KG1 (cell line): ENCODE measurements at places on chromosomes 2 and 18.

DNA sequence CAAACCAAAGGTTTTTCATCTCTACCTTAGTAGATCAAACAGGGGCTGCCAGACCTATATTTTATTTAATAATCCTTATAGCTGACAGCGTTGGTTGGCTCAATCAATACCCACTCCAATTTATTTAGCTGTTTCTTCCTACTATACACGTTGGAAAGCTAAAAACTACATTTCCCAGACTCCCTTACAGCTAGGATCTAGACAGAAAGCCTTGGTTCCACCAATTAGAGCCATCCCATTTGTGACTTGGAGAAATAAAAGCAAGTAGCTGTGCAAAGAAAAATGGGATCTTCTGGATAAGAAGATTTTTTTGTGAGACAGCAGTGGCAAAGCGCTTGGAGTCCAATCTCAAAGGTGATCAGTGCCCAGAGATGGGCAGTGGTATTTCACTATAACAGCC, 331.3 kb upstream of the MEIS1 start:
- no peak for DNase-seq

- DNase-seq: no peak
Observed at GRCh38 chr2:45813003-45813941, 161.8 kb downstream of the PRKCE start.

DNA sequence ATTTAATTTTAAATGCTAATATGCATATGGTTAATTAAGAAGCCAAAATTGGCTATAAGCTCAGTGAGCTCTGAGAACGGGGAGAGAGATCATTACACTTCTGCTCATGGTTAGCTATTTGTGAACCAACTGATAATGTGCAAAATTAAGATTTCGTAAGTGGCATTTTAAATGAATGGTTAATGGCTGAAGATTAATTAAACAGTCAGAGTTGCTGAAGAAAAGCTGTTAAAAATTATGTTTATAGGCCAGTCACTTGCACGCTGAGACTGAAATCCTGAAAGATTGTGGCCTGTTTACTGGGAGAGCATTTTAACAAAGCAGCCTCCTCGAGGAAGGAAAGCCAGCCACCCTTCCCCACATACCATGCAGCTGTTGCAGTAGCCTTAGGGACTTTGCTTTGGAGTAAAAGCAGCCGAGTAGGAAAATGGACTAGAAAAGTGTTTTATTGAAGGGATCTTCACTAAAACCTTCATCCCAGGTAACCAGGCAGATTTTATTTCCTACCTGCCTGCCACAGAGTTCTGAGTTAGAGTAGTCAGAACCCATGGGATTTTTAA, 218.8 kb upstream of the NRP2 start:
- no peak for DNase-seq

DNA sequence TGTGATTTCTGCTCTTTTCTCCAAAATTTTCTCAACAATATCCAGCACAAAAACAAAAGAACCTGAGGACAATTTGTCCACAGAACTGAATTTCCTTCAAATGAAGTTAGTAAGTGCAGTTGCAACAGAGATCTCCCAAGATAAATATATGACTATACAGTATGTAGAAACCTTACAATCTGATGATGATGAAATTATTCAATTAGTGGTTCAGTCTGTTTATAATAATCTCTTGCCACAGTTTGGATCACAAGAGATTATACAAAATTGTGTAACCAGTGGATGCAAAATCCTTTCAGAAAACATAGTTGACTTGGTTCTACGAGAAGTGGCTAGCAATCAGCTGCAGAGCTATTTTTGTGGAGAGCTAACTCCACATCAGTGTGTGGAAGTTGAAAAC, 68.7 kb downstream of the FSIP2 start:
- no peak for DNase-seq

- DNase-seq: no peak
Observed at GRCh38 chr2:38829971-38830370, 45.8 kb downstream of the DHX57 start.

DNA sequence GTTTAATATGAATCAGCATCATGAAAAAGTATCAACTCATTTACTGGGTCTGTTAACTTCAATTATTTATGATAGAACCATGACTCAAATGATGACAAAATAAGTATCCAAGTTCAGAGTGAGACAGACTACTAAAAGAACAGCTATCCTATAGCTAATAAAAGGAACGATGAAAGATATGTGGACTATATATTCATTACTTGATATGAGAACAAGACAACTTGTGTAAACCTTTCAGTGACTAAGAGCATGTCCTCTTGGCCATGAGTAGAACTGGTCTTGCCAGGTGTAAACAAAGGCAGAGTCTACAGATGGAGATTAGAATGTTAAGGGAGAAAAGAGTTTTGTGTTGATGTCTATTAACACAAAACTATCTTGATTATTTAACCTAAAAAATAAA, 360.4 kb upstream of the ZC3H15 start:
- no peak for DNase-seq

DNA sequence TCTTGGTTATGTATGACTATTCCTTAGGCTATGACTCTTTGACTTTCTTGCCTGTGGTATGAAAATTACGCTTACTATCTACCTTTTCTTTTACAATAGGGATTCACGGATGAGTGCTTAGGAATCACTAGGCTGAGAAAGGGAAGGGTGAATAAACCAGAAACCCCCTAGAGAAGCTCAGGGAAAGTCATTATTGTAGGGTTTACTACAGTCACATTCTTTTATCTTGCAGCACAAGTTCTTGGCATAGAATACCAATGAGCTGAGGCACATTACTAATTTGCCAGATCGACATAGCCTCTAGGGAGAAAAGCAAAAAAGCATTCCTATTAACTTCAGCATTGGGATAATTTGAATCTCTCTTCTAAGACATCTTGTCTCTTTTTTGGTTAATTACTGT, 103.3 kb downstream of the ST6GAL2 start:
- DNase-seq: no peak

- no peak for DNase-seq
Observed at GRCh38 chr2:29010946-29011345, 29.8 kb downstream of the TOGARAM2 start.

- no peak for DNase-seq
Observed at GRCh38 chr2:189602233-189602632, 21.6 kb upstream of the SLC40A1 start.

DNA sequence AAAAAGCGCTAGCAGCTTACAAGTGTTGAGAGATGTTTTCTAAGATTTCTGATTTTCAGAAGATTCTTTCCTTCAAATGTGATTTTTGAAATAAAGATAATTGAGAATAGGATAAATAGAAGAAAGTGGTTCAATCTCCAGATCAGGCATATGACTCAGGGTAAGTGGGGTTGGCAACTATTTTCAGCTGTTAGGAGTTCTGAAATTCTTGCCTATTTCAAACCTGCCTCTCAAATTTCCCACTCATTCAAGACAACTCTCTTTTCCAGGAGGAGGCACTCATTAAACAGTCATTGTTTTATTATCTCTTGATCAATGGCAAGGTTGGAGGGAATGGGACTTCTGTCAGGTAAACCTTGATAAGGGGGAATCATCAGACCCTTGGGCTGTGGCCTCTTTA, 138.9 kb downstream of the HNMT start:
- no peak for DNase-seq

- no peak for DNase-seq
Observed at GRCh38 chr2:4914551-4914950, 777.6 kb upstream of the SOX11 start.

GRCh38 chr2:106057206-106057605, 136.9 kb downstream of the UXS1 start:
- no peak for DNase-seq

DNA sequence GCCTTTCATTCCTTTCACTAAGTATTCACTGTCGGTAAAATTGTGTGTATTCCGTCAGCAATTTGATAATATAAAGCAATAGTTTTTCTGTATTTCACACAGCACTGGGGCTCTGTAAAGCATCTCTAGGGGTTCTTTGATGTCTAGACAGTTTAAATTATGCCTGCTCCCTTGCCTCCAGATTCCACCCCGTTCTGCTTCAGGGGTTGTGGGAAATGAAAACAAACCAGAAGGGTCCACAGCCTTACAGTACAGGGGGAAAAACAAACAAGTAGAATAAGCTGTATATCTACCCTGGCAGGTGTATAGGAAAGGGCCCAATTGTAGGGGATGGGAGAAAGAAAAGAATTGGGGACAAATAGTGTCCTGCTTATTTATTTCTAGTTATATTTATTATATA, 63.1 kb downstream of the ASXL3 start:
- no peak for DNase-seq

GRCh38 chr18:48540251-48541025, 1.6 kb downstream of the CTIF start:
- DNase-seq: no peak

DNA sequence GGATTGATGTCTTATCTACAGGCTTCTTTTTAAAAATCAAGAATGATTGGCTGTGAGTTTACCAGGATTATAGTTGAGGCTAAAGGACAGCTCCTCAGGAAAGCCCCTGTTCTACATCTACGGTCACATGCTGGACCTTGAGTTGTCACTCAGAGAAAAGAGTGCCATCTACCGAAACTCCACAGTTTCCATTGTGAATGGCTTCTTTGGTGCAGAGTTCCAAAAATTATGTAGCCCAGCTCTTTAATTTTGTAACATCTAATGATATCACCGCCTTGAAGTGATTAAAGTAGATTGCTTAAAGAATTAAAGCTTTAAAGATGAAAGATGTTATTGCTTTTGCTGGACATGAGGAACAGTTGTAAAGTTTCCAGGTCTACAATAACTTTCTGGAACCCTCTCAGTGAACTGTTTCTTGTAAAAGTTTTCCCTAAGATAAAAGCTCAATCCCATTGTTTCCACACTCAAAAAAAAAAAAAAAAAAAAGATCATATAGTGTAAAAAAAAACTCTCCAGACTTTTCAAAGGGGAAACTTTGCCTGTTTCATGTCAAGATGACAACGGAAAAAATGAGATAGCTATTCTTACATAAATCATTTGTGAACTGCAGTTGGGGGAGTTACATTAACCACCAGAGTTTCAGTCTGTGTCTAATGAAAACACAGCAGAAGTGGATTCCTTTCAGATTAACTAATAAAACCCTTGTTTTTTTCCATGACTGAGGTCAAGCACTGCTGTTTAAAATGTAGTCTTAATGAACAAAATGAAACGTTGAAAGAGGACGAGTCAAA, 4.3 kb downstream of the COL3A1 start:
- no peak for DNase-seq

DNA sequence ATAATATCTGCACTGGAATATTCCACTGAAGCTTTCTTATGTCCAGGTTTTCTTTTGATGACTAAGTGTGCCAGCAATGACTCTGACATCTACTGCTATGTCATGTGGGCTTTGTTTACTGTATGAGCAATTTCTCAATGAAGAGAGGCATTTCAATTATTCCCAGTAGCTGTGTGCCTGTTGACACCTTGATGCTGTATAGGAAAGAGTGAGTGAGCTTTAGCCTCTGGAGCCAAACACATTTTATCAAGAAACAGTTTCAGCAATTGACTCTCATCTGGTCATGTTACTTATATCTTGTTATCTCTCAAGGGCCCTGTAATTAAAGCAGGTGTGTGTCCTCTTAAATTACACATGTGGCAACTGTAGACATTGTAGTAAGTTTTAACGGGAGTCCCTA, 493.2 kb upstream of the FANCL start:
- no peak for DNase-seq

DNA sequence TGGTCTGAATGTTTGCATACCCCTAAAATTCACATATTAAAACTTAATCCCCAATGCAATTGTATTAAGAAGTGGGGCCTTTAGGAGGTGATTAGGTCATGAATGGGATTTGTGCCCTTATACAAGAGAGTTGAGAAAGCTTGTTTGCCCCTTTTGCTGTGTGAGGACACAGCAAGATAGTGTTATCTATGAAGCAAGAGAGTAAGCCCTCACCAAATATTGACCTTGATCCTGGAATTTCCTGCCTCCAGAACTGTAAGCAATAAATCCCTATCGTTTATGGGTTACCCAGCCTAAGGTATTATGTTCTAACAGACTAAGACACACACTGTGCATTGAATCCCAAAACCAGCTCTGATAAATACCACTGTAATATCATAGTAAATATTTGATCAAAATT, 32.2 kb downstream of the NR4A2 start:
- DNase-seq: no peak

- DNase-seq: no peak
Observed at GRCh38 chr2:1459727-1460126, 46.5 kb downstream of the TPO start.

- no peak for DNase-seq
Observed at GRCh38 chr2:197388866-197389587, 45.8 kb downstream of the SF3B1 start.
